Stimulated activated CD8-positive, alpha-beta memory T cell treated with anti-CD3 and anti-CD28 coated beads, Interleukin-15, amount 100 ng/mL, for 48 hours (primary cell): ENCODE measurements at places on chromosomes 3 and 15.

- no peak for DNase-seq
Measured at GRCh38 chr3:152381881-152382295, 113.2 kb downstream of the MBNL1 start.

DNA sequence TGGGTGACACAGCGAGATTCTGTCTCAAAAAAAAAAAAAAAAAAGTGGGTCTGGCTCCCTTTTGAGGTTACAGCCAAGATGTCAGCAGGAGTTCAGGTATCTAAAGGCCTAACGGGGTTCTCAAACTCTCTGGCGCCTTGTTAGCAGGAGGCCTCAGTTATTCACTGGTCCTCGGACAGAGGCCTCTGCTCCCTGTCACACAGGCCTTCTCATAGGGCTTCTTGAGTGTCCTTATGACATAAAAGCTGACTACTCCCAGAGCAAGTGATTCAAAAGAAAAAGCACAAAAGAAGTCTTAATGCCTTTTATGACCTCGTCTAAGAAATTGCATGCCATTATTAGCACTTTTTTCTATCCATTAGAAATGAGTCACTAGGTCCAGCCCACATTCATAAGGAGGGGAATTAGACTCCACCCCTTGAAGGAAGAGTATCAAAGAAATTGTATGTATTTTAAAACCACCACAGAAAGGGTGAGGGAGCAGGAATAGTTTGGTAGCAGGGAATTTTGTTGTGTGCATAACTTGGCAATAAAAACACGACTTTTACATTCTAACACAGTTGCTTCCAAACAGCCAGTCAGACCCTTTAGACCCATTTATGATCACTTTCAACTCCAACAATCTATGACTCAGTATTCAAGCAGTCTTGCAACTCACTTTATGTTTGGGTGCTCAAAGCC lies 90.3 kb downstream of the MEX3B start:
- DNase-seq, result no peak

- DNase-seq, result no peak
Measured at GRCh38 chr15:57973534-57973933, 92.0 kb downstream of the ALDH1A2 start.

- no peak for DNase-seq
Measured at GRCh38 chr3:31103623-31104180, 209.2 kb upstream of the GADL1 start.

DNA sequence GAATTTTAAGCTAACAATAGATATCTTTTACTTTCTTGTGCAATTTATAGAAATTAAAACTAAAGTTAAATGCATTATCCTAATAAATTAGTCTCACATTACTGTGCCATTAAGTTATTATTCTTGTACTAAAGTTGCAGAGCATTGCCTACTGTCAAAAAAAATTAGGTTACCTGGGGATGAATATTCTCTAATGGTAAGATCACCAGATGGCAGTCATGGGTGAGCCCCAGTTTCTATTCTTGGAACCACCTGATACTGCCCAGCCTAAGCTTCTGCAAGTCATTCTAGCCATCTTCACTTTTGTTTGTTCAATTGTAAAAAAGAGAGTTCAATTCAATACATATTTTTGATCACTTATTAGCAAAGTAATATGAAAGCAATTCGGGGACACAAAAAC lies 213.2 kb downstream of the CADM2 start:
- DNase-seq, result no peak

- DNase-seq, result no peak
Measured at GRCh38 chr3:5194801-5195509, 7.4 kb downstream of the EDEM1 start.

- DNase-seq, result no peak
Measured at GRCh38 chr3:166607933-166608521, 770.8 kb upstream of the BCHE start.

GRCh38 chr3:129722527-129722926 lies 116.1 kb upstream of the PLXND1 start:
- DNase-seq, result no peak

DNA sequence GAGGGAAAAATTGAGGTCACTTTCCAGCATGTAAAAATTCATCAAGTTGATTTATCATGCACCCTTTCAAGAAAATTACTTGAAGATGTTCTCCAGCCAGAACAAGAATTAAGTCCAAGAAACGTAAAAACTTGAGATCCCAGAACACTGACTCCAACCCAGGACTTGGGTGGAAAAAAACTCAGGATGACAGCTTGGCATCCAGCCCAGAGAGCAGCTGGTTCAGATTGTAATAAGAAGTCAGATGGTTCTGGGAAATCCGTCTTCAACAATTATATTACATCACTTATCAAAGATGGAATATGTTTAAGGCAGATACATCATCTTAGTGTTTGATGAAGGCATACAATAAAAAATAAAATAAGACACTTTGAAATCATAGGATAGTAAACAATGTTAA lies 23.0 kb upstream of the DNAJC13 start:
- DNase-seq, result no peak

DNA sequence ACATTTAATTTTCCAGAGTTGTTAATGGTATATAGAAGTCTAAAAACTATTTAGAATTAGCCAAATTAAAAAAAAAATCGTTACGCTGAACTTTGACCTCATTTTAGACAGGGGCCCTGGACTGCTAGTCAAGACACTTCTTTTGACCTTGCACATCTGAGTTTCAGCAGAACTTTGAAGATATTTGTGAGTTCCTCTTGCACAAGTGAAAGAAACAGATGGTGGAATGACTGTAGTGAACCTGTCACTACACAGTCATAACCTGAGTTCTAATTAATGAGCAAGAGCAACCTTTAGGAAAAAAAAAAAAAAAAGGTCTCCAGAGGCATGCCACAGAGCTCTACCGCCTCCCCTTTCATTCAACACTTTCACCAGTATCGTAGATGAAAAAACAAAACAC lies 5.3 kb downstream of the MYO5C start:
- DNase-seq, result no peak

DNA sequence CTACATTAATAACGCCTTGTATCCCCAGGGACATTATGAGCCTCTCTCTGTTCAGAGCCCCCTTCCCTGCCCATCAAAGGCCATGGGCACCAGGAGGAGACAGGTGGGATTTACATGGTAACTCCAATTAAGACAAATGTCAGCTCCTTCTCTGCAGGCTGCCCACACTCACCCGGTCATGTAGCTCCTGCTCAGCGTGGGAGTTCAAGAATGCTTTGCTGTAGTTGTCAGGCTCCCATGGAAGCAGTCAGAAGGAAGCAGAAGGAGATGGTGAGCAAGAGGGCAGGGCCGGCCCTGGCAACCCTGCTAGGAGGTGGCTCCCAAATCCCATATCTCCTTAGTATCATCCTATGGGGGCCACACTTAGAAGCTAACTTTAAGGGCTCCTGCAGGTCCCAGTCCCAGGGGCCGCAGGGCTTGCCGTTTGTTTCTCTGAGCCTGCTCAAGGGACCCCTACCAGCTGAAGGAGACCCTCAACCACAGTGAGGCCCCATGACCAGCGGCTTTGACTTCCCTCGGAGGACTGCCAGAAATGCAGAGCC lies 218.4 kb upstream of the TLE3 start:
- no peak for DNase-seq

DNA sequence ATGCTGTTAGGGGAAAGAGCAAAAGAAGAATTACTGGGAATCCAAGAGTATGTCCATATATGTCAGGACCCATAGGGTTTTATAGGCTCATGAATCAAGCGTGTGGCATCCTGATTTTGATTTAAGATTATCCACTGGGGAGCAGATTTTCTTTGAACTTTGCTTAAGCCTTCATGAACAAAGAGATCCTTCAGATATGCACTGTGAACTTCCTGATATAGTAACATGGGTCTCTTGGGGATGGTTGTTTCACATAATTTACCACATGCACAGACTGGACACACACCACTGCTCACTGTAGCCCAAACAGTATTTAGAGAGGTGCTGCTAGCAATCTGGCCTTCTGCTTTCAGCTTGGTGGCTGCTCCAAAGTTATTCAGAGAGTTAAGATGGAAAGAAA lies 200.9 kb upstream of the ZPLD1 start:
- DNase-seq, result no peak

DNA sequence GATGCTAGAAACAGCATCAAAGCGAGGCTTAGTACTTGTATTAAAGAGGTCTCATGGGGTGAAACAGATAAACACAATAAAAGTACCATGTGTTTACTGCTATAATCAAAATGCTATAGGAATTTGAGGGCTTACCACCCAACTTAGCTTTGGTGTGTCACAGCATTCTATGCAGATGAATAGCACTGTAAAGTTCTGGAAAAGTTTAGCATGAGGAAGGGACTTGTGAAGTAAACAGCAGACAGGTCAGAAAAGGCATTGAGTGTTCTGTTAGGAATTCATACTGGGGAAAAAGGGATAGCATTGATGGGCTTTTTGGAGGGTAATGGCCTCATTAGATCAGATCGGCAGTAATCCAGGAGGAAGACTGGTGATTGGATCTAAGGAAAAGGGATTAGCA lies 505.3 kb downstream of the NLGN1 start:
- no peak for DNase-seq

GRCh38 chr3:129536804-129537203 lies 6.2 kb upstream of the H1-8 start:
- DNase-seq, result no peak

GRCh38 chr15:41513506-41514227 lies at the start of gene LTK:
LTK (minus strand) TSS chr15:41513827; CDS start chr15:41513709, 118 bp downstream.
- DNase-seq, result no peak

GRCh38 chr3:54527521-54527920 lies 400.3 kb downstream of the LRTM1 start:
- DNase-seq, result no peak

- no peak for DNase-seq
Measured at GRCh38 chr15:48794697-48795134, 16.2 kb downstream of the CEP152 start.

DNA sequence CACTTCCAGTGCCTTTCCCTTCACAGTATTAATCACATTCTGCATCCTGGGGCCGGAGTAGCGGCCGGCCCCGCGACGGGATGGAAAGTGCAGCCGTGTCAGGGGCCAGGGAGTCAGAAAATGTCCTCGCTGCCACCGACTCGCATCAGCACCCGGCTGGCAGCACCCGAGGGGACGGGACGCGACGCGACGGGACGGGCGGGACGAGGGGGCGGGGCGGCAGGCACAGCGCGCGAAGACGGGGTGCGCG lies 353 bp downstream of the ATG3 start:
- DNase-seq, result no peak

- no peak for DNase-seq
Measured at GRCh38 chr15:54064365-54064764, 86.1 kb downstream of the UNC13C start.

DNA sequence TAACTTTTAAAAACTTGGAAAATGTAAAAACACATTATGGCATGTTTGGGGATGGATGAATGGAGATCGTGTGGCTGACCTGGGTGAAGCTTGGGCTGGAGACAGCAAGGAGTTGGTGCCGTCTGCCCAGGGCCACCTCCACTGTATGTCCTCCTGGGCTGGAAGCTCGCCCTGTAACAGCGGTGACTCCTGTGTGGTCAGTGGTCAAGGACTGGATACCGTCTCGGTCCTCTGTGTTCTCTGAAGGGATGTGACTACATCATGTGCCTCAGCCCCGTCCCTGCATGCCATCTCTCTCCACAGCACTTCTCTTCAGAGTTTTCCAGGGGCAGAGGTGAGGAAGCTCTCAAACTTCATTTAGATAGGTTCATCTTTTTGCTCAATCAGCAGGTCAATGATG lies 9.5 kb downstream of the LIMD1 start:
- no peak for DNase-seq
